ENCODE measurements at places on chromosomes 11 and 22. TPM values are rescaled to one million over a fixed set of nuclear protein-coding genes. Genes with fewer than 3 reads are reported as not detected.

GRCh38 chr11:128326791-128327190 lies 260.6 kb downstream of the ETS1 start:
- DNase-seq: no peak

DNA sequence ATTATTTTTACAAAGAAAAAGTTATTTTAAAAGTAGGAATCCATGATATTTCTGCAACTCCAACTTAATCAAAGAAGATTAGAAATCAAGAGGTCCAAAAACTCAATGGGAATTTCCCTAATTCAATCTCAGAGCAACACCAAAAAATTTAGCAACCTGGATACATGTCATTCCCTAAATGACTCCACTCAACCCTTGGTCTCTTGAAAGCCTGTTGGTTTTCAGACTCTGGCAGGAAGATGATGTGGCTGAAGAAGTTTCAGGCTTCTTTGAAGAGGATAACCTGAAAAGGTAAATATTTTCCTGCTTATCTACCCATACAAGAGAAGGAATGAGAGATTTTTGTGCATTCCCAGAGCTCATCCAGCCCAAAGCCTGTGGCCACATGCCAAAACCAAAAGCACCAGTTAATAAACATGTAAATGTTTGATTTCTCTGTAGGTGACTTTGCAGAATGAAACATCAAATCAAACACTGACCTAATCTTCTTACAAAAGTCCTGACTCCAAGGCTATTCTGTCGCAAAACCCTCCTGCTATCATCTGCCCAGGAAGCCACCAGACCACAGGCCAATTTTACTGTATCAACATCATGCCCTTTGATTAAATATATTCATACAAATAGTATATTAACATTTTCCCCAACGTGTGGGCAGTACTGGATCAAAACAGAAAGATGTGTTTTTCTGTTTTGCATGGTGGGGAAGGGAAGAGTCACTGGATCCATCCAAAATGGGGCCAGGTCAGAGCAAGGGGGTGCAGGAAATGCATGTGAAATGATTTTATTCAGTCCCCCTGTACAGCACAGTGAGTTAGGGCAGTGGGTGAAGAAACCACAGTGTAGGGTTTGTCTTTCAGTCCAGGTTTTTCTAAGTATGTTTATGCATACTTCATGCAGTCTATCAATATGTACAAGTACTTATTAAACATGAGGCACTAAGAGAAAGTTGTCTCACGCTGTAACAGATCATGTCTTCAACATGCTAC lies 38.8 kb downstream of the SMCO4 start:
- no peak for DNase-seq

DNA sequence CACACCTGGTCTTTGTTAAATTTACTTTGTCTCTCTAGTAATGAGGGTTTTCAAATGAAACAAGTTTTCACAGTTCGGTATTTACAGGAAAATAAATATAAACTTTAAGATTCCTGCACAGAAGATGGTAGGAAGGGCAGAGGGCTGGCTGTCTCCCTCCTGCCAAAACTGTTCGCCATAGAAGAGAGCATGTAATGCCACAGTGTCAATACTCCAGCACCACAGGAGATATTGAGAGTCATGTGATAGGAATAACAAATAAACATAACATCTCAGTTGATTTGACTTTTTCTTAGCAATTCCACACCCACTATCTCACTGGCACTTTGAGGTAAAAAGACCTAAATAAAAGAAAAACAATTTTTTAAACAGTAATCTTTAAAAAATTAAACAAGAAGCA lies 100.9 kb downstream of the MRTFA start:
- no peak for DNase-seq

GRCh38 chr11:36316049-36316448 lies 20.0 kb downstream of the PRR5L start:
- no peak for DNase-seq

DNA sequence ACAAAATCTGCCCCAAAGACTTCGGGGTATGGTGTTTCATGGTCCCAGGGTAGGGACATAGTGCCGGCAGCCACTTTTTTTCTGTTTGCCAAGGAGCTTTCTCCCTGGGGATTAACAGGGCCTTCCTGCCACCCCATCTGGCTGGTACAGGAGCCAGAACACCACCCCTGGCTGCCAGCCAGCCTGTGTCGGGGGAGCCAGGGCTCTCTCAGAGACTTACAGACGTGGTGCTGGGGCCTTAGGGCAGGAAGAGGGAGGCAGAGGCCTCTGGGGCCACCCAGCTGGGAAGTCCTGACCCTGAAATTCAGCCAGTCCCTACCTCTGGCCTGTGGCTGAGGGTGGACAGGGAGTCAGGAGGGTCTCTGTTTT lies 52.4 kb upstream of the CDON start:
- peak; percentile 76 for DNase-seq

DNA sequence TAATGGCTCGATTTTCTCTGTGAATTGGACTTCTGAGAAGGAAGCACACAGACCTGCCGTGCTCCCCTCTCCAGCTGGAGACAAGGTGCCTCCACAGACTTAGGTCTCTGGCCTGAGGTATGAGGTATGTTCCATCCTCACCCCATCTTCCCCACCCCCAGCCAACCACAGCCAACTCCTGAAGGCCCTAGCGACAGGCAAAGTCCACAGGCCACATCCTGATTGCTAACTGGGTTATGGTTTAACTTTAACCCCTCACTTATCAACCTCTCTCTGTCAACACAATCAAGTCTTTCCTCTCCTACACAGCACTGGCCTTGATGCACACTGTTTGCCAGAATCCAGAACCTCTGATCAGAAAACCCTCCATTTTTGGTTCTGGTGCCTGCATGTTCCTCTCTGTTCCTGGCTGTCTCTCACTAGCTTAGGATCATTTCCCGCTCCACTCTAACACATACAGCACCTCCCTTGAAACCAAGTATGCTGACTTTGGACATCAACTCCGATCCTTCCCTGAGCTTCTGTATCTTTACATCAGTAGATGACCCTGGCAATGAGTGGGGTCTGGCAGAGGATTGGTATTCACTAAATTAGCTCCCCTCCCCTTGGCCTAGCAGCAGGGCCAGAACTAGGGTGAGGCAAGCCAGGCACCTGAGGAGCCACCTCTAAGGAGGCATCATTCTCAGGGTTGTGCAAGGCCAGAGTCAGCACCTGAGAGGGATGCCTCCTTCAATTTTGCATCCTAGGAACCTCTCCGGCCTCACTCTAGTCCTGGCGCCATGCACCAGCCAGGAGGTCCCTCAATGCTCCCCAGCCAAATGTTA lies 22.0 kb downstream of the JAML start:
- DNase-seq: no peak

- DNase-seq: peak; percentile 64
Observed at GRCh38 chr11:102780491-102780918, at the start of gene MMP10. TSS of gene MMP10 (minus strand) at chr11:102780628. CDS start at chr11:102780591, 37 bp downstream.

- DNase-seq: no peak
Observed at GRCh38 chr11:3738241-3738640, 59.1 kb downstream of the NUP98 start.

GRCh38 chr11:7321473-7322450 lies 70.1 kb downstream of the SYT9 start:
- no peak for DNase-seq

DNA sequence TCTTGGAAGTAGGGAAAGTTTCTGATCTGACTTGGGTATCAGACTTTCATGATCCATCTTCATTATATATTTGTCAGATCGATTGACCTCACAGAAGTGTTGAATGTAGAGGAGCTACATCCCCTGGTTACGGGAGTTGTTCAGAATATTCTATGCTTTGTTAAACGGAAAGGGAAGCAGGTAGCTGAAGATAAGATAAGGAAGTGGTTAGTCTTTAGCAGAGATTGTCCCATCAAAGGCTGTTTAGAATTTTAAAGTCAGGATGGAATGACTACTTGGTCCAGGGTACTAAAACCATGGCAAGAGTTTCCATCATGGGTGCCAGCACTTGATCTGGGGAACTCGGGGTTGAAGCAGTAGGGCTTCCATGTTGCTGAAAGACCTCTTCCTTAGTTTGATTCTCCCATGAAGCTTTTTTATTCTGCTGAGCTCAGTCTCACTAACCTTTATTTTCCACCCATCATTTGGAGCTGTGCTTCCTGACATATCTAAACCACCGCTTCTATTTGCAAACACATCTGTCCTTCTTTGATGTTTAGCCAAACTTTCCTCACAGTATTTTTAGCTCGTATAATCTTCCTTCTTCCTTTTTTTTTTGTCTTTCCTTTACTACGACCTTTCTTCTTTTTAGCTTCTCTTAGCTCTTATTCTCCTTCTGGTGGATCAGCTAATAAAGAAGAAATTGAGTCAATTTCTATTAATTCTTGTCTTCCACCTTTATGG lies 4.0 kb upstream of the C22orf31 start:
- DNase-seq: no peak

GRCh38 chr11:57658023-57658361 lies 430 bp downstream of the CLP1 start:
- no peak for DNase-seq

- no peak for DNase-seq
Observed at GRCh38 chr11:64192434-64192833, 6.5 kb downstream of the STIP1 start.

DNA sequence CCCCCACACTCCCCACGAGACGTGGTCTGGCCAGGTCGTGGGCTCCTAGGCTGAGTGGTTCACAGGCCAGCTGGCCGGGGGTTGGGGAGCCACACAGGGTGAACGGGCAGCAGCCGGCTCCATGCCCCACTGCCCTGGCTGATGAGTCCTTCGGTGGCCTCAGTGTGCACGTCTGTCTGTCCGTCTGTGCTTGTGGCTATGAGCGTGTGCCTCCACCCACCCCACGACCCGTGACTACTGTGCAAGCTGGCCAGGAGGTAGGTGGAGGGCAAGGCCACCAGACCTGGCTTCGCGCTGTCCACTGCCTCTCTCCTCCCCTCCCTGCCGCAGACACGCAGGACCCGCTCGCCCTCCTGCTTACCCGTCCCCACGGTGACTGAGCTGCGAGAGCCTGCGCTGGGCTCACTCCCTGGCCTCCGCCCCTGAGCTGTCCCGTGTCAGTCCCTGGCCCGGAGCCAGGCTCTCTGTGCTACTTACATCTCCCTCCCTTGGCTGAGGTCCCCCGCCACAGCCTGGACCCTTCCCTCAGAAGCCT lies 14.1 kb downstream of the CSDC2 start:
- DNase-seq: no peak

GRCh38 chr11:87265132-87265531 lies 227.4 kb downstream of the TMEM135 start:
- DNase-seq: peak; percentile 23

GRCh38 chr11:84819128-84819527 lies 808.0 kb downstream of the DLG2 start:
- peak; percentile 29 for DNase-seq

GRCh38 chr11:69750875-69751597 lies 24.1 kb downstream of the FGF4 start:
- no peak for DNase-seq

DNA sequence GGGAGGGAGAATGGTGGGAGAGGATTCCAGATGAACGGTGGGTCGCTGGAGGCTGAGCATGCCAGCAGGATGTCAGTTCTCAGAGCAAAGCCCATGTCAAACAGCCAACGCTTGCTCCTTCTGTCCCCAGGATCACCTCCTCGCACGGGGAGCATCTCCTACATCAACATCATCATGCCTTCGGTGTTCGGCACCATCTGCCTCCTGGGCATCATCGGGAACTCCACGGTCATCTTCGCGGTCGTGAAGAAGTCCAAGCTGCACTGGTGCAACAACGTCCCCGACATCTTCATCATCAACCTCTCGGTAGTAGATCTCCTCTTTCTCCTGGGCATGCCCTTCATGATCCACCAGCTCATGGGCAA lies 1.5 kb downstream of the MCHR1 start:
- DNase-seq: no peak

DNA sequence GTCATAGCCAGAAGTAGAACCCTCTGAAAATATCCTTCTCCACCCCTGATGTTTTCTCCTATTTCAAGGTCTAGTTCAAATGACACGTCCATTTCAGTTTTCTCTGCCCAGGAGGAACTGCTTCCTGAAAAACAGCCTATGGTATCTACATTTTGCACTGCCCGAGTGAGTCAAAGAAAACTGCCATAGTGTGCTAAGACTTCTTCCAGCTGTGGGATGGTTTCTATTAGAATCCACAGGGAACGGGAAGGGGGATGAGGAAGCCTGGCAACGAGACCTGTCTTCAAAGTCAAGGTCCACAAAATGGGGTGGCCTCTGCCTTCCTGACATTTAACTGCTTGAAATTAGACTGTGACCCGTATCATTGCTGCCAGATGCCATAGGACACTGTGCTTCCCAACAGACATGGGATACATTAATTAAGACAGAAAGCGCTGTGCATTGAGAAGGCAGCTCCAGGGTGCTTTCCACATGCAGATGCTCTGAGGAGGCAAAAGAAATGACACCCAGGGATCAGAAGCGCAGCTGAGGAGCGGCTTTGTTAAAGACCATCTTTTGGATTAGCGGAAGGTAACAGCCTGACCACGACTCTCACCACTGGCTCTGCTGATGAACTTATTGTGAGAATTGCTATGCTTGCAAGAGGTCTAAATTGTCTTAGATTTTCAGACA lies 39.4 kb upstream of the NUP50 start:
- no peak for DNase-seq

Gene OR51E1
- total RNA-seq: not detected

Gene IL17REL
- total RNA-seq: not detected

Gene NLRP6
- total RNA-seq: not detected

Gene OR52E8
- not detected for total RNA-seq

Gene OPCML
- total RNA-seq: not detected

Gene GLYATL2
- 2.4 TPM for total RNA-seq

Gene ANGPTL5
- total RNA-seq: not detected

Gene KMT5B
- total RNA-seq: 17.7 TPM

Gene KIF18A
- 46.8 TPM for total RNA-seq

Gene MARK2
- 7.5 TPM for total RNA-seq
